Right cardiac atrium (tissue), 5 donors: ENCODE measurements at places on chromosomes 3 and 15.
A peak's percentile ranks its signal among the peaks of the same experiment; 100 is the strongest.

DNA sequence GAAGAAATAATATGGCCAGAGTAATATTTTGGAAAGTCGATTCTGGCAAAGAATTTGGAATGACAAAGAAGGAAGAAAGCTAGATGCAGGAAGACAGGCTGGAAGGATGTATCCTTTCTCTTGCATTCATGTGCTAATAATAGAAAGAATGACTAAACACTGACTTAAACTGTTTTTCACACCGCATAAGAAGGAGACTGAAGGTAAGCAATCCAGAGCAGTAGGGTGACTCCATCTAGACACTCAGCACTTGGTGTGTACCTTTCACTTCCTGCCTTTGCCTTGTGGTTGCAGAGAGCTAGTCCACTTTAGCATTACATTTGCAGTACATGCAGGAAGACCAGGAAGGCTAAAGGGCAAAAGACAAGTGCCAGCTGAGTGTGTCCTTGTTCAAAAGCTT, 234.6 kb downstream of the RBMS3 start:
- DNase-seq = no peak

GRCh38 chr15:68192804-68193486, 12.2 kb downstream of the CALML4 start:
- DNase-seq = no peak

DNA sequence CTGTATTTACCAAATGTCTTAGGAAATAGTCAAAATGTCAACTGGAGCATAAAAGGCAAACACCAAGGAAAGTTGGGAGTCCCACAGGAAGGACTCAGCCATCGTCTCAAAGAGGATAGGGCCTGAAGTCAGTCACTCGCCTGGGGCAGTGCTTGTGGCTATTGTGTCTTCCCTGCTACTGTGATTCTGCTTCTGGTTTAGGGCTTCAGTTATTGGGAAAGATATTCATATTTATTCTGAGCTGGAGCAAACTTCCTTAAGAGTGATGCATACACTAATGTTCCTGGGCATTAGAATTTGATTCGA, 118.1 kb downstream of the EDEM1 start:
- no peak for DNase-seq

DNA sequence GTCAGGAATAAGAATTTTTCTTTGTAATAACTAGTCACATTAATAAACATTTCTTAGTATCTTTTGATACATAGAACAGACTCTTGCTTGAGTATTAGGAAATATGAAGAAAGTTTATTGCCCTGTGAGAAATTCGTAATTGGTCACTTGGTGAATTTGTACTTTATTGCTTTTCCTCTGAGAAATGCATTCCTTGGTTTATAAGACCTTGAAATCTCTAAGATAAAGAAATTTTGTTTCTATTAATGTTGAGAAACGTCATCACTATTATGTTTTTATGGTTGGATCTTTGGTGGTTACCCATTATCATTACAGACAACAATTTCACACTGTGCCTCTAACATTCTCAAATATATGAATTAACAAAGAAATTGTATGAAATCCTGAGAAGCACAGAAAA, 652.0 kb upstream of the NECTIN3 start:
- no peak for DNase-seq

DNA sequence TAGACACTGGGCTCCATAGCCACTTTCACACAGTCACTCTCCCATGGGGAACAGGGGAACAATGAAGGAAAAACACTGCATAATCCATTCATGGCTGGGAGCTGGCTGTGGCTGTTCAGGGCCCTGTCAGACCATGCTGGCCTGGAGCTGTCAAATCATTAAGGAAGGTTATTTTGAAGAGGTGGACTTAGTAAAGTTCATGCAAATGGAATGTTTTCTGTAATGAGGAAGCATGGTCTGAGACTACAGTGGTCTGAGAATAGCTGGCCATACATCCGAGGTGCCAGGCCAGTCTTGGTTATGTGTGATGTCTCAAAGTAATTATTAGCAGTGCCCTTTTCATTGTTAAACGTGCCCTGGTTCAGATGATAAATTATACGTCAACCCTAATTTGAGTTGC, 117.1 kb upstream of the MRPS22 start:
- no peak for DNase-seq

DNA sequence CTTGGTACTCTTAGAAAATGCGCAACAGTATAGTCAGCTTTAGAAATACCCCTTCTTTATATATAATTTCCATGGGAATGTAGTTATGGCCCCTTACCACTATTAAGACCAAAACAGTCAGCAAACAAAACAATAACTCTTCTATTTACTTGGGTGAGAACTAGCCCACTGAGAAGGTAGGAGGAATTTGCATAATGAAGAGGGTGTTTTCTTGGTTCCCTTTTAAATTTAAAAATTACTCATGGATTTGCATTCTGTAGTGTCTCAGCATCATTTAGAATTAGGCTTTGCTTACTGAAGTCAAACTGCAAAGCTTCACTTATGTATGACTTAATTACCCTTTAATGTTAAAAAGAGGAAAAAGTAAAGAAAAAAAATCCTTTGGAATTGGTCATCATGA, 350.8 kb downstream of the PTPRG start:
- DNase-seq = no peak

- peak; percentile 60 for DNase-seq
Measured at GRCh38 chr3:52893723-52894122, 3.6 kb downstream of the STIMATE start.

DNA sequence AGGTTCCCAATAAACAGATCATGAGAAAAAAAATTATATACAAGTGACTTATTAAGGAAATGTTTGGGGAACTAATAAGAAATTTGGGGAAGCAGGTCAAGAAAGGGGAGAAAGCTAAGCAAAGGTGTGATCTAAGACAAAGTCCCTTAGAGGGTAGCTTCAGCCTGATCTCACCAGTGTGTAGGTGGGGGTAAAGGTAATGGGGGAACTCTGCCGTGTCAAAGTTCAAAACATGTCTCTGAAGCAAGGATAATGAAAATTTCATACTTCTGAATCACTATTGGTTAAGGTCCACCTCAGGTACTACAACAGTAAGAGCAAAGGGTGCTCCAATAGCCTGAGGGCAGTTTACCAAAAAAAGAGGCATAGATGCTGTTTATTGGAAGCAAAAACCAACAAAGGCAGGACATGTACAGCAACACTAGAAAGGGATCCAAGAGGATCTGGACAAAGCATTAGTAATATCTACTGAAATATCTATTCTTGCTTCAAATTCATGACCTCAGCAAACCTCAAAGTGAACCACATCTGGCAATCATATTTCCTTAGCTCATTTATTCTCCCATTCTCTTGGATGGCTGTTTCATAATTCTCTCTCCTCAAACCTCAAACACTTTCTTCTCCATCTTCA, 6.9 kb downstream of the ACAD11 start:
- no peak for DNase-seq

- DNase-seq = peak; percentile 22
Measured at GRCh38 chr15:87981969-87982368, 274.6 kb downstream of the NTRK3 start.

DNA sequence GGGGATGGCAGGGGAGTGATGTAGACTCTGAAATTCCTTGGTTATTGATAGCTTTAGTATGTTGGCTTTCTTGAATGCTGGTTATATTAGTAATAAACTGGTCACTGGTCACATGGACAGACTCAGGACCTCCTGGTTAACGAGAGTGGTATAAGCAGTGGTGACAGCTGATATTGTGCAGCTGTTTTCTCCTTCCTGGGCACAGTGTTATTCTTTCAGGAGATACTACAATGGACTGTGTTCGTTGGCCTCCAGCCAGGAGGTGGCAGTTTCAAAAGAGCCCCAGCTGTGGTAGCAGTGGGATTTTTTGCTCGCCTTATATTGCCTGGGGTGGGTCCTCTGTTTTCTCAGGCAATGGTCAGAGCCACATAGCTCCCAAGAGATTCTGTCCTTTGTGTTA, 181.6 kb upstream of the RBMS3 start:
- DNase-seq = no peak

- DNase-seq = peak; percentile 55
Measured at GRCh38 chr3:30354513-30354912, 251.9 kb upstream of the TGFBR2 start.

- DNase-seq = peak; percentile 86
Measured at GRCh38 chr15:89018207-89018606, 70.0 kb upstream of the ABHD2 start.

DNA sequence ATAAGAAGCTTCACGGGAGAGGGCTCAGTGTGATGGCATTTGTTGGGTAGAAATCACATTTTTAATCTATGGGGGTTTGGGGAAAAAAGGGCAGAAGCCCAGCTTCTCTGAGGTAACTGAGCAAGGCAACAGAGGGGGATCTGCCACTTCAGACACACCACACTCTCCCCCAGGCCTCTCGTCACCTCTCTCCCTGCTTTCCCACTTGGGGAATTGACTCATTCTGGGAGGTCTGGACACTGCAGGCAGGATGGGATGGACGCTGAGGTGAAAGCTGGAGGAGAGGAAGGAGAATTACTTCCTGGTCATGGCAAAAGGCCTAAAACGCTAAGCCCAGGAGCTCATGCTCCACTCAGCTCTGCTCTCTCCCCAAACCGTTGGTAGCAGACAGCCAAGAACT, 33.2 kb downstream of the MYO5C start:
- DNase-seq = no peak

- DNase-seq = no peak
Measured at GRCh38 chr3:28287046-28287445, 45.6 kb downstream of the CMC1 start.

DNA sequence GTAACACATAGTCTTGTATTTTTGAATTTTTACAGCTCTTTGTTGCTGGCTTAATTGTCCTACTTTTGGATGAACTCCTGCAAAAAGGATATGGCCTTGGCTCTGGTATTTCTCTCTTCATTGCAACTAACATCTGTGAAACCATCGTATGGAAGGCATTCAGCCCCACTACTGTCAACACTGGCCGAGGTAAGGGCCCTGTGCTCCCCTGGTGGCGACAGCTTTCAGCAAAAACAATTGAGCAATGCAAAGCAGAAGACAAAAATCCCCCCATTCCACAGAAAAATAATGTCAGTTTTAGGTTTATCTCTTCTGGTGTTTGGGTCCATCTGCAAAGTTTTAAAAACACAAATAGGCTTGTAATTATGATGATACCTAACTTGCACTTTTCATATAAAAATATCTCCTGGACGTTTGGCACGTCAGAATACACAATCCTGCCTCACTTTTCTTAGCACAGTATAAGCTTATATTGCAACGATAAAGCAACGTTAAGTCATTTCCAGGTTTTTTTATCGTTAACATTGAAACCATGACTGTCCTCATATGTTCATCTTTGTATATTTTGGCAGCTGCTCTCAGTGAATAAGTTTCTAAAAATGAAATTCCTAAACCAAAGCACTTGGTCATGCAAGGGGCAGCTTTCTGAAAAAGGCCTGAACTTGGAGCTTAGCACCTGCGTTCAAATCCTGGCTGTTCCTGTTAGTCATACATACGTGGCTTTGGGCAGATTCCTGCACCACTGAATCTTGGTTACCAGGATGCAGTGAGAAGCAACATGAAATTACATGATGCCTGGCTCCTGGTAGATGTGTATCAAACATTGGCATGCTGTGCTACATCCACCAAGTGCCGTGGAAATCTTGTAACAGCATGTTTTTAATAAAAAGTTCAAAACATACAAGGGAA, 8.5 kb downstream of the SEC61A1 start:
- no peak for DNase-seq

- no peak for DNase-seq
Measured at GRCh38 chr3:98796334-98796733, 33.2 kb downstream of the ST3GAL6 start.

DNA sequence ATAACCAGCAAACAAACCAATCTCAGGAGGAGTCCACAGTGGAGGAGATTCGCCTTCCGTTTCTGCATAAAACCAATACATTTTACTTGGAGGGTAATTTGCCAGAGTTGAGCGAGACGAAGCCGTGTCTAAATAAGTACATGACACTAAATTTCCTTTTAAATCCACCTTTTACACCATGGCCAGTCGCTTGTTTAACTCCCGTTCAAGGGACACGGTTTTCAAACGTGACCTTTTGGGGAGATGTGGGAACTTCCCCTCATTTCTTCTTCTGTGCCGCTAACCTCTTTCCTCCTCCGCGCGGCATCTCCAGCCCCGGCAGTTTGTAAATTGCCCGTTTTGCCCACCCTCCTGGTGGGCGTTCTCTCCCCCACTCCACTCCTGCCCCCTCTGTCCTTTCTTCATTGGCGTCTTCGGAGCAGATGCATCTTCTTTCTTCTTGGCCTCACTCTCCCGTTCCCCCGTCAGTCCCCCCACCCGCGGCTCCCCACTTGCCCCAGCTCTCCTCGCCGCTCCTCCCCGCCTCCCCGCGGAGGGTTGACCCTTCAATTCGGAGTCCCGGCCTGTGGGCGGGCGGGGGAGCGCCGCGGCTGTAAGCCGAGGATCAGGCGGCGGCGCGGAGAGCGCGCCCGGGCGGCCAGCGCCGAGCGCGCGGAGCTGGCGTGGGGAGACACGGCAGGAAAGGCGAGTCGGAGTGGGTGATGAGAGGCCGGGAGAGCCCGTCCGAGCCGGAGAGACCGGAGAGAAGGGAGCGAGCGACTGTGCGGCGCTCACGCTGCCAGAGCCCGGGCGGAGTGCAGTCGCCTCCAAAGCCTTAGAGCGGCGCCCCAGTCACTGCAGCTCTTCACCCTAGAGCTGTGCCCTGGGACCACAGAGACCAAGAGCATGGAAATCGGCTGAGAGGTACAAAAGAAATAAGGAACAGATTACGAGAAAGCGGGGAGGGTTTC, at the start of gene NLGN1:
TSS of gene NLGN1 (plus strand) at position 584 of the 950 bp plus-strand sequence.
- peak; percentile 90 for DNase-seq

- no peak for DNase-seq
Measured at GRCh38 chr3:135966271-135966961, 888 bp downstream of the PPP2R3A start.

- DNase-seq = no peak
Measured at GRCh38 chr3:53806182-53807116, 39.8 kb downstream of the CHDH start.

GRCh38 chr3:32882189-32882588, 64.4 kb downstream of the TRIM71 start:
- no peak for DNase-seq

DNA sequence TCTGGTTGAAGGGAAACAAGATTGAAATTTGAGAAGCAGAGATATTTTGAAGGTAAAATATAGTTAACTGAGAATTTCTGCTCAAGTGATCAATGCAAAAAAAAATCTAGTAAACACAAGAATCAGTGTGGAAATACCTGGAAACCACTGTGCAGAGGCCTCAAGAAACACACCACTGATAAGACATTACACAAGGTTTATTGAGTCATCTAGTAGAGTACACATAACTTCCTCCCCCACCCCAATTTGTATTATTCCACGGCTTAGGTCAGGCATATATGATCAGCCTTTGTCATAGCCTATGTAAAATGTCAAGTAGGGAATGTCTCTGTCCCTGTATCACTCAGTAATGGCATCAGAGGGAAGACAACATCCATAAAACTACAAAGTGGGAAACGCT, 447.8 kb upstream of the BCHE start:
- DNase-seq = no peak

DNA sequence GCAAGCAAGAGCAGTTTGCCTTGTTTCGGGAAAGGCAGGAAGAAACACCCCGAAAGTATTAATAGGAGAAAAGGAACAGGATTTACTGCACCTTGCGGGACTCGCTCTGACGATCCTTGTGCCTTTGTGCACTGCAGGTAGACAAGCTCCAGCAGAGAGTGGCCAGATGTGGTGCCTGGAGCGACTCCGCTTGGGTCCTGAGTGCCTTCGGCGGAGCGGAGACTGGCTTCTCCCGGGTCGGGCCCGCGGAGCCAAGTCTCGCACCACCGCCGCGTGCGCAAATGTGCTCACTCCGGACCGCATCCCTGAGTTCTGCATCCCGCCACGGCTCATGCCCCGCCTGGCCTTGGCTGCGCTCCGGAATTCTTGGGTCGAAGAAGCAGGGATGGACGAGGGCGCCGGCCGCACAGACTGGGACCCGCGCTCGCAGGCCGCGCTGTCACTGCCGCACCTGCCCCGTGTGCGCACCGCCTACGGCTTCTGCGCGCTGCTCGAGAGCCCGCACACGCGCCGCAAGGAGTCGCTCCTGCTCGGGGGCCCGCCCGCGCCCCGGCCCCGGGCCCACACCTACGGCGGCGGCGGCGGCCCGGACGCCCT, 769 bp downstream of the C2CD4A start:
- peak; percentile 33 for DNase-seq
